ENCODE measurements at places on chromosomes 7 and 10.

DNA sequence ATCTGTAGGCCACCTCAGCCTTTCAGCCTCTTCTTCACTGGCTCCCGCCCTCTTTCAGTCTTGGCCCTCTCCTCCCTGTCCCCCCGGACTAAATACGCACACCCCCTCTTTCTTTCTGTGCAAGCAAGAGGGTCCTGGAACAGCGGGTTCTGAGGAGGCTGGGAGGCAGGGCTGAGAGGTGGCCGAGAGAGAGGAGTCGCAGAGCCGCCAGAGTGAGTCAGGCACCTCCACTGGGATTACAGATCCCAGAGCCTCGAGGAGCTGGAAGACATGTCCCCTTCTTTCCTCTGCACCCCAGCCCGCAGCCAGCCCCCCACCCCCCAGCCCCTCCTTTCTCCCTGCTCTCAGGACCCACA, 182 bp downstream of the CCDC136 start:
- no peak for DNase-seq

GRCh38 chr7:34719636-34720035, 61.6 kb downstream of the NPSR1 start:
- no peak for DNase-seq

GRCh38 chr10:86824151-86824550, 67.7 kb downstream of the BMPR1A start:
- no peak for DNase-seq

GRCh38 chr7:149864751-149865150, 9.0 kb upstream of the ATP6V0E2 start:
- no peak for DNase-seq

GRCh38 chr7:927031-927671, 27.3 kb downstream of the ADAP1 start:
- DNase-seq = peak; percentile 44

DNA sequence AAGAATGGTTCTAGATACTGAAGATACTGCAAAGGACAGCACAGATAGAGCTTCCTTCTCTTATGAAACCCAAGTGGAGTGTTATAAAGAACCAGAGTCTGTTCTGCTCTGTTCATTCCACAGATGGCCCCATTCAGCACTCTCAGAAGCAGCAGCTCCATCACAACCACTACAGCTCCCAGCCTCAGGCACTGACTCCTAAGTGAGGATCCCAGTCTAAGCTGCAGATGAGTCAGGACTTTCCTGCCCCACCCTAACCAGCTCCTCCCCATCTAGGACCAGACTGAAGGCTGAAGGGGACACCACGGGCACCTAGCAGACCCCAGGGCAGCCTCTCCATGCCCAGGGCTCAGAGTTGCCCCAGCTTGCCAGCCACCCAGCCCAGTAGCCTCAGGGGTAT, 379.8 kb downstream of the GRID1 start:
- no peak for DNase-seq

DNA sequence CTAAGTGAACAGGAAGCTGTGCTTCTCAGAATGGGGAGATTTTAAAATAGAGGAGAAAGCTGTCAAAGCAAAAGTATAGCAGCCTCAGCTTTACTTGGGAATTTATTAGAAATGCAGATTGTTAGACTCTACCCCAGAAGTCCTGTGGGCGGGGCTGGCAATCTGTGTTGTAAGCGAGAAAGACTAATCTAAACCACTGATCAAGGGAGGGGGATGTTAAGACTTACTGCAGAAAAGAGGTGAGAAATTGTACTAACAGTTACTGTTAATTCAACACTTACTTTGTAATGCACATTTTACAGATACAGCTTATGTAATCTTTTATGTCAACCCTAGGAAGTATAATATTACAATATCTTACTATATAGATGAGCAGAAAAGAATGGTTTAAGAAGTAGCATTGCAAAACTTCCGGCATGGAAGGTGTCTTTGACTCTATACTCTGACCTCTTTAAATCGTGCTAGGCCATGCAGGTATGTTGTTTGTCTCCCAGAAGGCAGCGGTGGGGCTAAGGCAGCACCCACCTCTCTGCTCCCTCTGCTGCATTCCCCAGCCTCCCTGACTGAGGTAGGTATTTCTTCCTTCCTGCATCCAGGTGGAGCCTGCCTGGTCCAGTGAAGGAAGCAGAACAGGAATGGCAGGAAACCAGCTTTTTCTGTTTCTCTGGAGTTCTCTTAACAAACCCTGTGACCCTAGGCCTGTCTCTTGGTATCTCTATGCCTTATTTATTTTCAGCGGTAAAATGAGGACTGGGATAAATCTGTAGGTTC, 462.2 kb downstream of the AUTS2 start:
- no peak for DNase-seq

DNA sequence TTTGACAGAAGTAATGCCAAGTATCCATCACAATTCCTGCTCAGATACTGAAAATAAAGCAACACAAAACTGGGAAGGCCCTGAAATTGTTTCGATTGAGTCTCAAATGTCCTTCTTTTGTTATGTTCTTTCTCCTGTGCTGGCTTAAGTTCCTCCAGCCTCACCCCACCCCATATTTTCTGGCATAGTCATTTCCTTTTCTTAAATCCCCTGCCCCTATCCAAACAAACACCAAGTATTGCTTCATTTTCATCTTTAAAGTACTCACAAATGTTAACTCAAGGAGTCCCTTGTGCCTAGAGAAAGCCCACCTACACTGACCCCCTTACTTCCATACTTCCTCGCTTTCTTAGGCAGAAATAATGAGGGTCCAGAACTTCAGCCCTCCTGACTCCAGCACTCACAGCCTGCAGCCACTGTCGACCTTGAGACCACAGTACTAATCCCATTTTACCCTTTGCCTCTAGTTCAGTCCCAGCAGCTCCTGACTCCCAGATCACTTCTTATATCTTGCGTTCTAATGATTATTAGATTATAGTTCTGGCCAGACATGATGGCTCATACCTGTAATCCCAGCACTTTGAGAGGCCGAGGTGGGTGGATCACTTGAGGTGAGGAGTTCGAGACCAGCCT, 73.2 kb upstream of the ST8SIA6 start:
- no peak for DNase-seq

GRCh38 chr10:130359711-130360110, 223.5 kb downstream of the GLRX3 start:
- DNase-seq = no peak

GRCh38 chr7:132221356-132221755, 354.9 kb downstream of the PLXNA4 start:
- DNase-seq = no peak

DNA sequence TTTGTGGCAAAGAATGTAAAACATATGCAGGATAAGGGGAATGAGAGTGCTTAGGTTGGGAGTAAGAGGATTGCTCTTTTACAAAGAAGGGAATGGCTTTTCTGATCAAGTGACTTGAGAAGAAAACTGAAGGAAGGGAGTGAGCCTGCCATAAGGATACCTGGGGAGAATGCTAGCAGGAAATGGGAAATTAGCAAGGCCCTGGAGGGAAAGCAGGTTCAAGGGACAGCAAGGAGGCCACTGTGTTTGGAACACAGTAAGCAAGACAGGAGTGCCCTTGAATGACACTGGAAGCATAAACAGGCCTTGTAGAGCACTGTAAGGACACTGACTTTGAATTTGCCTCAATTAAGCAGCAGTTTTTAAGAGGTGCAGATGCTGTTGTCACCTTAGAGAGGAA, 1069.9 kb downstream of the DNAJB9 start:
- DNase-seq = no peak

- DNase-seq = no peak
Measured at GRCh38 chr7:116232920-116233319, 22.6 kb downstream of the TES start.

DNA sequence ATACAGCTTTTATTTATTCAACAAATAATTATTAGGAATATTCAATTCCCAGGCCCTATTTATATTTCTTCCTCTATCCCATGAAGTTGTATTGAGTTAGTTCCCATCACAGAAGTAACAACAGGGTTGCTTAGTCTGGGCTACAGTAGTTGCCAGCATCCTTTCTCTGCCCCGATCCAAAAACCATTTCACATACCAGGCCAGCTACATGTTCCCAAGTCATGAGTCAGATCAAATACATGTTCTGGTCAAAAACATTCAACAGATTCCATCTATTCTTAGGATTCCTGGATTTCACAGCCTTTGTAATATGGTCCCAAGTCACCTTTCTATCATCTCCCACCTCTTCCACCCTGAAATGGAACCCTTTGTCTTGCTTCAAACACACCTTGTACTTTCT, 91.6 kb downstream of the RAB11FIP2 start:
- no peak for DNase-seq

DNA sequence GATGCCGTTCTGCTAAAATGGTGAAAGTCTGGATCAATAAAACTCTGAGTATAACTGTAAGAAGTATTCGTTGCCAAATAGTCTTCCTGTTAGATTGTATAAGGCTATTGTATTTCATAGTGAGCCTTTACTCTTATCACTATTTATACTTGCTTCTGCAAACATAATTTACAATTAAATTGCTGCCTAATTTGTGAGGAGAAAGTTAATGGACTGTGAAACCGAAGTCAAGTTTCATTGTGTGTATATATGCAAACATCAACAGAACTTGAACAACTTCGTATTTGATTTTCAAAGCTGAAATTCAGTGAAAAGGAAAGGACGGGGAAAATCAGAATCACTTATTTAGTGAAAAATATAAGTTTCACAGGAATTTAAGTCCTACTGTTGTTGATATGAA, 135.9 kb upstream of the CCDC6 start:
- no peak for DNase-seq

GRCh38 chr7:151833691-151834090, 43.2 kb downstream of the PRKAG2 start:
- DNase-seq = no peak

GRCh38 chr10:31659665-31660064, 269.0 kb downstream of the ARHGAP12 start:
- no peak for DNase-seq

- no peak for DNase-seq
Measured at GRCh38 chr7:156998988-156999957, 11.2 kb downstream of the MNX1 start.

GRCh38 chr7:150668472-150668911, 17.0 kb upstream of the GIMAP2 start:
- DNase-seq = no peak

DNA sequence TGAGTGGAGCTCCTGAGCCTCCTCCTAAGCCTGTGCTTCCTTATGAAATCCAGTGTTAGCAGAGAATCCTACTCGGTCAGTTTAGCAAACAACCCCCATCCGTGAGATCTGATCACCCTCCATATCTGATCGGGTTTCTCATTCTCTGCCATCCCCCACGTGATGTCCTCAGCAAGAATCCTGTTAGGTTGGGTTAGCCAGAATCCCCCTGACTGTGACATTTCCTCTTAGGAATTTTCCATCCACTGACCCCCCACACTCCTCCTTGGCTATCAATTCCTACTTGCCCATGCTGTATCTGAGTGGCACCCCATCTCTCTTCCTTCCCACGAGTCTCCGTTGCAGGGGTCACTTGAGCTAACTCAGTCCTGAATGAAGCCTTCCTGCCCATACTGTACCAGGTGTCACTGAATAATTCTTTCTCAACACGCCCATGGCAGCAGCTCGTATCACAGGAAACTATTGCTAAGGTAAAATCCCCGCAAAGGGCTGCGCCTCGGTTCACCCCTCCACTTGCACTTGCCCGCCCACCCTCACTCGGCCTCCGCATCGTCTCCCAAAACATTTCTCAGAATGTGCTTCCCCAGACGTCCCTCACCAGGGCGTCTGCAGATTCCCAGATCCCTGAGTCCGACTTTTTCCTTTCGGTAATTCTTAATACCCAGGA, 44.1 kb downstream of the MYOF start:
- DNase-seq = no peak

DNA sequence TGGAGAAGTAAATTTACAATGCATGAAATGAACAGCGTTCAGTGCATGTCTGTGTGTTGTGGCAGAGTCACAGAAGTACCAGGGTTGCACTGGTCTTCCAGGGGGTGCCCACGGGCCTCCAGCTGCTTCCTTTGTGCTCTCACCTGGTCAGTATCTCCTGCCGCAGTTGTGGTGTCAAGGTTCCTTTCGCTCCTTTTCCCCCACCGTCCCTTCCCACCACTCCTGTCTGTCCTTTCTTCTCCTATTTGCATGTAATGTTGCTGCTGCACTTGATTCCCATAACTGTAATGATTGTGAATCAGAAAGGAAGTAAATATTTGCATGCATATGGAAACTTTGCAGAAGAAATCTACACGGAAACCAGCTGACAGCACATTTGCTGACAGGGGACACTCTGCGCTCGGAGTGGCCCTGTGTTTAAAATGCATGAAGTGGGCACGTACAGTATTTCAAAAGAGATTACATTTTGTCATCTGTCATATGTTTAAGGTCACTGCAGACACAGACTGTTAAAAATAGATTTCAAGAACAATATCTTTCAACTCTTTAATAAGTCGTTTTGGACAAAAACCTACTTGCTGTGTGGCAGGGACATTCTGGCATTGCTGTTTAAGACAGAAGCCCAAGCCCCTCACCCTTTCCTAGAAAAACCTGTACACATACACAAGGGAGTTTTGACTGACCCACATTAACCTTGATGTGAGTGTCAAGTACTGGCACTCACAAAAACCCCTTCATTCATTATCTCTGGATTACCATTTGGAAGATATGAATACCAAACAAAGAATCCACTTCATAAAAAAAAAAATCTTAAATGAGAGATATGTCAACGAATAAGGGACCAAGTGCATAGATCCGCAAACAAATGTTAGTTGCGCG, 336.7 kb upstream of the KLF6 start:
- no peak for DNase-seq

DNA sequence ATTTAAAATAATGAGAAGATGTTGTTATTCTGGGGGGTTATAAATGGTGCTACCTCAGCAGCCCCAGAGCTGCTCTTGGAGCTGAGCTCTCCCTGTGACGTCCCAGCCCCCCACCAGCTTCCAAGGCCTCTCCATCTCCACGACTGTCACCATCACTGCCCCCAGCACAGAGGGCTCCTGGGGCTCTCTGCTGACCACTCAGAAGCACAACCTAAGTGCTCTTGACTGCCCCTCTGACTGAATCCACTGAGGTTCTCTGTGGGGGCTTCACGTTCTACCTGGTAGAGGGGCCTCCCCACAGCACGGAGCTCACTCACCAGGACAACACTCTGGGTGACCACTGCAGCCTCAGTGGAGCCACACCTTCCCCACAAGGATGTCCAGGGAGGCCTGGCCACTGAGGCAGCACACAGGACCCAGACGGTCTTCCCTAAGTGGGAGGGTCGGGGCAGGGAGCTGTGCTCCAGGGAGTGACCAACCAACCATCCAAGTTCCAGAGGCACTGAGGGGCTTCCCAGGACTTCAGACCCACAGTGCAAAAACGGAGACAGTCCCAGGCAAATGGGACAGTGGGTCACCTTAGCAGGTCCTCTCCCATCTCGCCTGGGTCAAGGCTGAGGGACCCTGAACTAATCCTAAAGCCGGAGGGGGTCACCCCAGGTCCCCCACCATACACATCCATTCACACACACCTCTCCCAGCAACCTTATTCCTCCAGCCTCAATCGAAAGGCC, 121.0 kb upstream of the PPP2R2D start:
- DNase-seq = no peak

GRCh38 chr7:127678337-127678736, 26.3 kb downstream of the SND1 start:
- DNase-seq = no peak

DNA sequence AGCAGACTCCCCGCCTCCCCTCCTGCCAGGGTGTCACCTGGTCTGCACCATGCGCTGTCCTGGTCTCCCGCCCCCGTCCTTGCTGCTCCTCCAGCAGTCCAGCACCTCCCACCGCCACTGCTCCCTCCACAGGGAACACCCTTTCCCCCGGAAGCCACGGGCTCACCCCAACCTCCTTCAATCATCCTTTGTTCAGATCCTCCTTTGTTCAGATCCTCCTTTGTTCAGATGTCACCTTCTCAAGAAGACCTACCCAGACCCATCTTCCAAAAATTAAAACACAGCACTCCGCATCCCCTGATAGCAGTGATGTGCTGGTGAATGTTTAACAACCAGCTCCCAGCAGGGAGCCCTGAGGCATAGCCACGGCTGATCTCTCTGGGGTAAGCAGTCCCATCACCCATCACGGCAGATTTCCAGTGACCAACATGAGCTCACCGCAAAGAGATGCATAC, 237.7 kb downstream of the USP6NL start:
- no peak for DNase-seq
